ENCODE measurements at places on chromosomes 7 and 10.

DNA sequence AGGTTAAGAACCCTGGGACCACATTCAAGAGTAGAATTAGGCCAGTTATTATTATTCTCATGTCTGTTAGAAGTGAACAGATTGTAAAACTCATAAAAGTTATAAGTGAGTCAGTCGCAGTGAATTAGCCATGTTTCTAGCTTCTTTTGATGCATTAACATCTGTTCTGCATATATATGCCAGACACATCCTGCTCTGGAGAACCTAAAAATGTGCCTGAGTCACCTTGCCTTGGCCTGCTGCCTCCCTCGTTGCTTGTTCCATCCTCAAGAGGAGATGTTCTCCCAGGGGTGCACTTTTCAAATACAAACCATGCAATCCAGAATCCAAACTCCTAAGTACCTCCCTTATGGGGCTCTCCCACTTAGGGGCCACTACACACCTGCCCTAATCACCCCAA, 14.8 kb downstream of the TSPAN12 start:
- DNase-seq = no peak

- no peak for DNase-seq
Observed at GRCh38 chr10:16583382-16583781, 61.7 kb upstream of the C1QL3 start.

GRCh38 chr7:44665531-44666213, 59.2 kb downstream of the OGDH start:
- no peak for DNase-seq

- DNase-seq = no peak
Observed at GRCh38 chr7:104958371-104958865, 55.6 kb upstream of the KMT2E start.

GRCh38 chr10:29761916-29762315, 127.1 kb upstream of the SVIL start:
- no peak for DNase-seq

DNA sequence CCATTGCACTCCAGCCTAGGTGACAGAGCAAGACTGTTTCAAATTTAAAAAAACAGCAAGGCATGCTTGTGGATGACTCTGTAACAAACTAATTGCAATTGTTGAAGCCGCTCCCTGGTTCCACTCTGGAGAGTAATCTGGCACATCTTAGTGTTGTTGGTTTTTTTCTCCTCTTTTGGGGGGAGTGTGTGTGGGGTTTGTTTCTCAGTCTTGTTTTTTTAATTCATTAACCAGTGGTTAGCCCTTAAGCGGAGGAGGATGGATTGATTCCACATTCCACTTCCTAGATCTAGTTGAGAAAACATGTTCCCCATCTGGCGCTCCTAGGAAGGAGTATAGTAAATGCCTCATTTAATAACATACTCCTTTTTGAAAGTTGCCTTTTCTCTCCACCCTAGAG, 8.6 kb upstream of the ZNF713 start:
- DNase-seq = no peak

DNA sequence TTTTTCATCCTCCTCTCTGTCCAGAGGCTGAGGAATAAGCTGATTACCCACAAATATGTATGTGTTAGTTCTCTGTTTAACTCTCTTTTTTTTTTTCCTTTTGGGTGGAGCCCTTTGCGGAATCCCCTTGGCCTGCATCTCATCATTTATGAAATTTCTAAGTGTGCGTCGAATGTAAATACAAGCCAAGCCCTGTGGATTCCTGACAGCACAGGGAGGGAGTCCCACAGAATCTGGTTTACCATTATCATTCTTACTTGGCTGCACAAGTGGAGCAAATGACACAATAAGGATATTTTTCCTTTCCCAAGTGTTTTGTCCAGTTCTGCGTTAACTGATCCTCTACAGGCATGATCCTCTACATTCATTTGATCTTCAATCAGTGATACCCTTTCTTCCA, 11.4 kb downstream of the STK31 start:
- DNase-seq = no peak

GRCh38 chr10:60305380-60305892, 84.2 kb downstream of the ANK3 start:
- no peak for DNase-seq

DNA sequence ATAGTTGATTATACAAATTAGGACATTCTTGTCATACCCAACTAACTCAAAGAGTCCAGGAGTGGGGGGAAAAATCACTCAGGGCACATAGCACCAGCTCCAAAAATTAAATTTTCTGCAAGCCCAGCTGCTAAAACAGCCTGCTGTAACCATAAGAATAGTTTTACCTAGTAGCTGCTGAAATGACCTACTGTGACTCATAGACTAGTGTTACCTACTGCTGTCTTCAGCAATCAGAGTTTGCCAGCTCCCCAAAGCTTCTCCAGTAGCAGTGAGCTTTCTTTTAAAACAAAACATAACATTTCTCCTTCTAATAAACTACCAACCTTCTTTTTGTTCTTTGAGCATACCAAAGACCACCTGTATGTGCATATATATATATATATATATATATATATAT, 4.2 kb upstream of the ARHGAP12 start:
- DNase-seq = no peak

- DNase-seq = no peak
Observed at GRCh38 chr7:102045681-102046372, 228.4 kb downstream of the CUX1 start.

GRCh38 chr7:43484678-43485395, 98.1 kb upstream of the STK17A start:
- no peak for DNase-seq

DNA sequence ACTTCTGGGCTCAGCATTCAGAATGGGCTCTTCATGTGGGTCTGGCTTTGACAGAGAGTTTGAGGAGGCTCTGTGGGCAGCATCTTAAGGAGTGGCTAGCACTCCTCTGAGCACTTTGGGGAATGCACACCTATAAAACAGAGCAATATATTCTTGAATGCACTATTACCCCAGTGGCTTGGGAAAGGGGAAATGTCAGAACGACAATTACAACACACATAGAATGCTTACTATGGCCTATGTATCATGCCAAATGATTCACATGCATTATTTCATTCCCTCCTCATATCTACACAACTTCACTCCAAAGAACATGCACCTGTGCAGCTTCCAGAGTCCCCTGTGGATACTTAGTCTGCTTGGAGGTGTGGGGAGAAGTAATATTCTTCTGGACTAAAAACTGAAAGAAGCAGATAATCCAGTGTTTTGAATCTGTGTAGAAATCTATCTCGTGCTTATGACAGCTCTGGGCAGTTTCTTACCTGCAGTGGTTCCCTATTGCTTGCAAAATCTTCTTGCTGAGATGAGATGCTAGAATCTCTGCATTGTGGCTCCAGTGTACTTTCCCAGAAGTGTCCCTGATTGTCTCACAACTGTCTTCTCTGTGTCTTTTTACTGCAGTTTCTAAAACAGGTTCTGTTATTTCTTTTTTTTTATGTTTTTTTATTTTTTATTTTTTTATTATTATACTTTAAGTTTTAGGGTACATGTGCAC, 5.5 kb upstream of the MGAM start:
- no peak for DNase-seq

- DNase-seq = no peak
Observed at GRCh38 chr7:105611856-105612775, 30.8 kb upstream of the EFCAB10 start.

- no peak for DNase-seq
Observed at GRCh38 chr7:139396323-139396951, 36.7 kb downstream of the LUC7L2 start.

DNA sequence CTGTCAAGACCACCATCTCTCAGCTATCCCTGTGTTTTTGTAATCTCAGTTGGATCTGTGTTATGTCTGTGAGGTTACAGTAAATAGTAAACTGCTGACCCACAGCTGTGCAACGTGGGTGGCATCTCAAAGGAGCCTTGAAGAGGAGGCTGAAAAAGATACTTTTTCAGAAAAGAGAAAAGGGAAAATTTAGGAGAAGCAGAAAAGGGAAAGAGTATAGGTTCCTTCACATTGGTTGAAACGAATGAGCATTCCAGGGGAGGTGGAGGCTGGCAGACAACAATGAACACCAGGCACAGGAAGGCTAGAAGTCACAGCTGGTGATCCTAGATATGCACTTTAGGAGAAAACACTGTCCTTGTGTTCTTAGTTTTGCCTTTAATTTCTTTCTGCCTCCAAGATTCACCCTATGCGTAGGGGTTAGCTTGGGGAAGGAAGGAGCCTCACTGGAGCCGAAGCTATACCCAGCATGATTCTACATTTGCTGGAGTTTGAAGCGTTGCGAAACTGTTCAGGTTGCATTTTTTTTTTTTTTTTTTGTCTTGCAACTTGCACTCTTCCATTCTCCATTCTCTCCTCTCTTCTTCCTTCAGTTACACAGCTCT, 18.3 kb downstream of the CPED1 start:
- DNase-seq = no peak
